Calu3 (cell line): ENCODE measurements at places on chromosomes 3 and 15. TPM values are rescaled to one million over a fixed set of nuclear protein-coding genes. Genes with fewer than 3 reads are reported as not detected.

The SPINK8 gene
- total RNA-seq = not detected in 2 replicates

The ADAMTS9 gene
- 54.6 and 63.3 TPM in 2 replicates for total RNA-seq

The INSYN1 gene
- total RNA-seq = not detected in 2 replicates

The SRGAP3 gene
- total RNA-seq = 8.2 and 9.7 TPM in 2 replicates

The TEX55 gene
- not detected in 2 replicates for total RNA-seq

The LDHAL6B gene
- total RNA-seq = not detected in 2 replicates

The PLOD2 gene
- total RNA-seq = 84.0 and 123 TPM in 2 replicates

The CLDN16 gene
- 2.9 and 4.8 TPM in 2 replicates for total RNA-seq

The RHOV gene
- 4.2 and 4.9 TPM in 2 replicates for total RNA-seq

DNA sequence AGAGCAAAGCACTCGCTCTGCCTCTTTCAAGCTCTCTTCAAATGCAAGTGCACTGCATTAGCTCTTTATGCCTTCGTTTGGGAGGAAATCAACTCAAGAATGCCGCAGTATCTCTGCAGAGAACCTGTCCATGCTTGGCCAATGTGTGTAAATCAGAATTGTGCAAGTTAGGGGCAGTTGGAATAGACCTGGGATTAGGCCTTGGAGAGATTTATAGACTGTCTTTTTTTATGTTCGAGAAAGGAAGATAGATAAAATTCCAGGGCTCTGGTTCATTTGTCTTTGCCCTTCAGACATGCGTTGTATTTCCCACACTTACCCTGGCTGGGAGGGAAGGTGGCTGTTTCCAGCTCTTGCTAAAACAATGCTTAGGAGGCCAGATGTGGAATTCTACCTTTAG, 163.7 kb downstream of the MOBP start:
- H3K4me1 ChIP-seq = no peaks in the 10 kb centered on the region
- H3K27ac ChIP-seq = no peak overlapping the region
- no peak overlapping the region for H3K4me3 ChIP-seq

GRCh38 chr15:45393851-45394250, 15.5 kb upstream of the GATM start:
- no peak overlapping the region for H3K27ac ChIP-seq
- DNase-seq = peak; percentile 10
- no peaks in the 10 kb centered on the region for H3K27me3 ChIP-seq
- H3K4me1 ChIP-seq = peaks cover 12% of the 10 kb centered on the region

- H3K27me3 ChIP-seq = peaks cover 13% of the 10 kb centered on the region
- no peak for DNase-seq
- no peak overlapping the region for H3K4me3 ChIP-seq
- H3K36me3 ChIP-seq = no peaks in the 10 kb centered on the region
These were observed 21.8 kb downstream of the WDR53 start for GRCh38 chr3:196546537-196546936.

DNA sequence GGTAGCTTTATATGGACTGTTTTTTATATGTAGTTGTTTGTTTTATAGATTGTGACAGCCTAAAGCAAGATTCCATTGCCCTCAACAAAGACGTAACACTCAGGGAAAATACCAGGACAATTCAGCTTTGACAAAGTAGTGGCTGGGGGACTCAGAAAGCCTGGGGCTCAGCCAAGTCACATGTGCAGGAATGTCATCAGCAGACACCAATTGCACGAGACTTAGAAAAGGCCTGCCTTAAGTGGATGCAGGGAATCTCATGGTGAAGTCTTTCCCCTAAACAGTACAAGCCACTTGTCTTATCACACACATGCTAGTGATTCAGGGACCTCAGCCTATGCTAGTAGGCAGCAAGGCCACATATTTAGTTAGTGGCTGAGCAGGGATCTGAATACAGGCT, 381.8 kb upstream of the THBS1 start:
- H3K27me3 ChIP-seq = no peaks in the 10 kb centered on the region
- H3K27ac ChIP-seq = no peak overlapping the region
- H3K4me3 ChIP-seq = no peak overlapping the region
- no peak for DNase-seq

GRCh38 chr3:44862226-44862637, 520 bp downstream of the TMEM42 start:
- peak; percentile 28 for DNase-seq

GRCh38 chr3:51389423-51390183, 1.5 kb upstream of the RBM15B start:
- no peaks in the 10 kb centered on the region for H3K27me3 ChIP-seq
- peaks cover 97% of the 10 kb centered on the region for H3K36me3 ChIP-seq
- peak; percentile 59 for DNase-seq
- peak overlapping the region; percentile 77 for H3K27ac ChIP-seq
- H3K4me3 ChIP-seq = peak overlapping the region; percentile 93
- H3K4me1 ChIP-seq = peaks cover 39% of the 10 kb centered on the region

- peaks cover 34% of the 10 kb centered on the region for H3K4me1 ChIP-seq
- H3K36me3 ChIP-seq = peaks cover 39% of the 10 kb centered on the region
- no peak overlapping the region for H3K4me3 ChIP-seq
- H3K27me3 ChIP-seq = no peaks in the 10 kb centered on the region
- DNase-seq = no peak
- H3K27ac ChIP-seq = peak overlapping the region; percentile 41
These were observed 2.4 kb downstream of the ANAPC13 start for GRCh38 chr3:134483195-134483900.

- no peaks in the 10 kb centered on the region for H3K36me3 ChIP-seq
- H3K27me3 ChIP-seq = no peaks in the 10 kb centered on the region
- DNase-seq = no peak
- no peaks in the 10 kb centered on the region for H3K4me1 ChIP-seq
These were observed 82.6 kb upstream of the NANOGP8 start for GRCh38 chr15:35167675-35168074.

DNA sequence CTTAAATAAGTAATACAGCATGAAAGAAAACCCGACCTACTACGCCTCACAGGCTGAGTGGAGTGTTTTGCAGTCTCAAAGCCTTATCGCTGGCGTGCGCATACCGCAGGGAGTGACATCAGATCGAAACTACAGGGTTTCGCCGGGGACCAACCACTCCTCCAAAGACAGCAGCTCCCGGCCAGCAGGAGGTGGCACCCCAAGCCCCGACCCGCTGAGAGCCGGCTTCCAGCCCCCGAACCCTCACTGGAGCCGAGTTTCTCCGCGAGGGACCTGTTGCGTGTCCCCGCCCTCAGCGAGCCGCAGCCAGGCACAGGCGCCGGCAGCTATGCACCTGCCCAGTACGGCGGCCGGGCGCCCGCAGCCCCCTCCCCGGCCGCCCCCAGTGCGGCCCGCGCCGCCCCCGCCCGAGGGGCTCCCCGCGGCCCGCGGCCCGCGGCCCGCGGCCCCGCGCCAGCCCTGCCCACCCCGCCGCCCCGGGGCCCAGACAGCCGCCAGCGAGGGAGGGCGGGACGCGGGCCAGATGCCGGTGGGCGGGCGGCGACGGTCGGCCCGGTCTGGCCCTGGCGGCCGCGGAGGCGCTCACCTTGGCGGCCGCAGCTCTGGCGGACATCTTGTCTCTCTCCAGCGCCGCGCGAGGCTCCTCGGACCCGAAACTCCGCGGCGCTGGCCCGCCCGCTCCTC, 710 bp downstream of the TJP1 start:
- H3K36me3 ChIP-seq = peaks cover 14% of the 10 kb centered on the region
- H3K27me3 ChIP-seq = no peaks in the 10 kb centered on the region
- H3K4me1 ChIP-seq = no peaks in the 10 kb centered on the region
- no peak overlapping the region for H3K27ac ChIP-seq
- DNase-seq = peak; percentile 63

DNA sequence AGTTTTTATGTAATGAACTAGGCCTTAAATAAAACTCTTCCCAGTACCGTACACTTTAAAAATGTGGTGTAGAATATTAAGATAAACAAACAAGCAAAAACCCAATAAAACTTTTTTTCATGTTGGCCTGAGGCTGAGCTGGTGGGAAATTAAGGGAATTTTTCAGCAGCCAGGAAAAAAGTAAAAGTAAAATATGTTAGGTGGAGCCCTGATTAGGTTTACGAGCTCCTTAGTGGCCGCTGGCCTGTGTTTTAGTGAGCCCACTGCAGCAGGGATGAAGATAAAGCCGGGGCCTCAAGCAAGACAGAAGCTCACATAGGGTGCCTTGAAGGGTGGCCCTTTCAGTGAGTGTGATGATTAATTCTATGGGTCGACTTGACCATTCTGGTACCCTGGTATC, 16.1 kb upstream of the ARL14 start:
- H3K4me1 ChIP-seq = peaks cover 9% of the 10 kb centered on the region
- DNase-seq = no peak
- H3K27ac ChIP-seq = no peak overlapping the region
- peaks cover 3% of the 10 kb centered on the region for H3K36me3 ChIP-seq
- H3K27me3 ChIP-seq = no peaks in the 10 kb centered on the region

DNA sequence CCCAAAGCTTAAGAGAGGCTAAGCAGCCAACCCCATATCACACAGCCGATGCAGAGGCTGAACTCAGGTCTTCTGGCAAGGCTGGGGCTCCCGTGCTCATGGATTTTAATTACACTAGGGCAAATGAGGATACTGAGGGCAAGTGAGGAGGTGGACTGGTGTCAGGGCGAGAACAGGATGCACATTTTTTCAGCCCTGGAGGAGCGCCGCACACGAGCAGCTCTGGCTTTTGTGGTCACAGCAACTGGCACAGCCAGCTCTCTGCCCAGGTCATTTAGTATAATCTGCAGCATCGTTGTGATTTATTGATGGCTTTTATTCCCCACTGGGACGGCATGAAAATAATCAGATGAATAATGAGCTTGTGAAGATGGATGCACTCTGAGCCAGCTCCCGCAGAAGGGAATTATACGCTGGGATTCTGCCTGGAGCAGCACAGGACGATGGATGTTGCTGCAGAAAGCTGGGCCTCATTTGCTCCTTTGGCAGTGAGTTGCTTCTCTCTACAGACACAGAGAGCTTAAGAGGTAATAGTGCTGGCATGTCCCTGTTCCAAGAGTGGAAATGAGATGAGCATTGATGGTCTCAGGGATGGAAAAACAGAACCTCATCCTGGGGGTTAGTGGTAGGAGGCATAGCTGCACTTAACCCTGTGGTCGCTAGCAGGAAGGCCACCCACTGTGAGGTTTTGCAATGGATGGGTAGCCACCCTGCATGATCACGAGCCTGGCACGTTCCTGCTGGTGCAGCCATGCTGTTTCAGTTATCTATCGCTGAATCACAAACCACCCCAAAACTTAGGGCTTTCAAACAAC, 135.4 kb downstream of the UACA start:
- peaks cover 13% of the 10 kb centered on the region for H3K4me1 ChIP-seq
- H3K27ac ChIP-seq = no peak overlapping the region
- no peak overlapping the region for H3K4me3 ChIP-seq
- peaks cover 25% of the 10 kb centered on the region for H3K27me3 ChIP-seq
- DNase-seq = no peak

DNA sequence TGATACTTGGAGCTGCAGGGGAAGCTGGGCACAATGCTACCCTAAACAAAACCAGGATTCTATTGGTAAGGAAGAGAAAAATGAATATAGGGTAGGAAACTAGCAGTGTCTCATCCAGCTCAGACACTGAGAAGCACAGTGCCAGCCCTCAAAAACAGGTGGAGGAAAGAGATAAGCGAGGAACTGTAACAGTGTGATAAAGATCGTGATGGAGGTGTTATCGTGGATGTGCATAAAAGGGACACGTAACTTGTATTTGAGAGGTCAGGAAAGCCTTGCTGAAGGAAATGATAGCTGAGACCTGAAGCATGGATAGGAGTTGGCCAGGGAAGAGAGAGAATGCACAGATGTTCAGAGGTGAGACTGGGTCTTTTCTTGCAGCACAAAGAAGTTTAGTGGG, 27.4 kb downstream of the MIX23 start:
- H3K4me1 ChIP-seq = no peaks in the 10 kb centered on the region
- H3K36me3 ChIP-seq = peaks cover 7% of the 10 kb centered on the region
- DNase-seq = no peak
- no peaks in the 10 kb centered on the region for H3K27me3 ChIP-seq
- no peak overlapping the region for H3K27ac ChIP-seq

- H3K27ac ChIP-seq = no peak overlapping the region
- H3K4me1 ChIP-seq = peaks cover 10% of the 10 kb centered on the region
- peaks cover 18% of the 10 kb centered on the region for H3K27me3 ChIP-seq
These were observed 52.4 kb downstream of the ANP32A start for GRCh38 chr15:68768321-68768720.

- H3K4me3 ChIP-seq = no peak overlapping the region
- H3K27ac ChIP-seq = no peak overlapping the region
- no peaks in the 10 kb centered on the region for H3K36me3 ChIP-seq
These were observed 507.5 kb upstream of the NR2F2 start for GRCh38 chr15:95822961-95823360.

DNA sequence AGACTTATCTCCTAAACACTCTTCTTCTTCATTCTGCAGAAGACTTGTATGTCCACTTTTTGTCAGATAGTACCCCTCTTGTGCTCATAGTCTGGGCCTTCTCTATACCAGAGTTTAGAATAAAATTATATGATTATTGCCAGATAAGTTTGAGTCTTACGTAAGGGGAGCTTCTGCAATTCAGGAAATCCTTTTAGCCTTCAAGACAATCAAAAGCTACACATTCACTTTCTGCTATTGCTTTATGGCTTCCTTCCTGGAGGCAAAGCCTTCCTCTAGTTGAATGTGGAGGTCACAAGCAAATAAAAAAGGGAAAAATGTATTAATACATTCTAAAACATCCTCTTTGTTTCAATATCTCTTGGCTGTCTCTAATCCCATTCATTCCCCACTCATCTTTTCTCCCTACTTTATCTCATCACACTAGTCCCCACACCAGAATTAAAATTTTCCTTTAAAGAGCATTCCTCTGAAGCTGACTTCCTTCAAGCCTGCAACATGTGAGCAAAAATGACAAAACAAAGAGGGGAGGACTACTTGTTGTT, 186.8 kb downstream of the CPNE4 start:
- H3K4me1 ChIP-seq = no peaks in the 10 kb centered on the region
- no peak overlapping the region for H3K4me3 ChIP-seq
- no peaks in the 10 kb centered on the region for H3K36me3 ChIP-seq
- H3K27ac ChIP-seq = no peak overlapping the region
- no peaks in the 10 kb centered on the region for H3K27me3 ChIP-seq

DNA sequence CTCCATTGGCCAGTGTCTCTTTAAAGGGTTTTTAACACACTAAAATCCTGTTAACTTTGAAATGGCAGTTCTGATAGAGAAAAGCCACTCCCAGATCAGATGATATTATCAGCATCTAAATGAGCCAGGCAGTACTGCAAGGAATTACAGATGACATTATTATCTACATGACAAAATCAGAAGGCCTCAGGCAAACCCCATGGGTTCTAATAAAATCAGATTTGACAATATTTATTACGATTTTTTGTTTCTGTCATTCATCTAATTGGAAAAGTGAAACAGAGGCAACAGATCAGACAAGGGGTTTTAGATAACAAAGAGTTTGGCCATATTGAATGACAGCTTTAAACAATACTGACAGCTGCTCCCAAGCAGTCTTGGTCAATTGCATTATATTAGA, 112.7 kb downstream of the FEZF2 start:
- no peak overlapping the region for H3K4me3 ChIP-seq
- no peak for DNase-seq
- no peaks in the 10 kb centered on the region for H3K27me3 ChIP-seq
- no peaks in the 10 kb centered on the region for H3K36me3 ChIP-seq
